Activated naive CD4-positive, alpha-beta T cell treated with anti-CD3 and anti-CD28 coated beads, Interleukin-2, amount 50 U/mL, for 16 hours (primary cell): ENCODE measurements at places on chromosomes 16 and 17.

GRCh38 chr17:40862985-40863733 lies 3.9 kb downstream of the KRT12 start:
- DNase-seq, result peak; percentile 14

DNA sequence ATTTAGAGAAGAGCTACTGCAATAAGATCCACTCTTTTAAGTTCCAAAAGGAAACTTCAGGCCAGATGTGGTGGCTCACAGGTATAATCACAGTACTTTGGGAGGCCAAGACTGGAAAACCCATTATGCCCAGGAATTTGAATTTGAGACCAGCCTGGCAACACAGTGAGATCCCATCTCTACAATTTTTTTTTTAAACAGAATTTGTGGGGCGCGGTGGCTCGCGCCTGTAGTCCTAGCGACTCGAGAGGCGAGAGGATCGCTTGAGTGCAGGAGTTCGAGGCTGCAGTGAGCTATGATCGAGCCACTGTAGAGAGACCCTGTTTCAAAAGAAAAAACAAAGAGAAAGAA lies 793 bp downstream of the COG7 start:
- peak; percentile 18 for DNase-seq

GRCh38 chr17:31269036-31269577 lies 27.9 kb downstream of the OMG start:
- DNase-seq, result no peak

GRCh38 chr16:58636466-58636865 lies 6.8 kb upstream of the CNOT1 start:
- no peak for DNase-seq

DNA sequence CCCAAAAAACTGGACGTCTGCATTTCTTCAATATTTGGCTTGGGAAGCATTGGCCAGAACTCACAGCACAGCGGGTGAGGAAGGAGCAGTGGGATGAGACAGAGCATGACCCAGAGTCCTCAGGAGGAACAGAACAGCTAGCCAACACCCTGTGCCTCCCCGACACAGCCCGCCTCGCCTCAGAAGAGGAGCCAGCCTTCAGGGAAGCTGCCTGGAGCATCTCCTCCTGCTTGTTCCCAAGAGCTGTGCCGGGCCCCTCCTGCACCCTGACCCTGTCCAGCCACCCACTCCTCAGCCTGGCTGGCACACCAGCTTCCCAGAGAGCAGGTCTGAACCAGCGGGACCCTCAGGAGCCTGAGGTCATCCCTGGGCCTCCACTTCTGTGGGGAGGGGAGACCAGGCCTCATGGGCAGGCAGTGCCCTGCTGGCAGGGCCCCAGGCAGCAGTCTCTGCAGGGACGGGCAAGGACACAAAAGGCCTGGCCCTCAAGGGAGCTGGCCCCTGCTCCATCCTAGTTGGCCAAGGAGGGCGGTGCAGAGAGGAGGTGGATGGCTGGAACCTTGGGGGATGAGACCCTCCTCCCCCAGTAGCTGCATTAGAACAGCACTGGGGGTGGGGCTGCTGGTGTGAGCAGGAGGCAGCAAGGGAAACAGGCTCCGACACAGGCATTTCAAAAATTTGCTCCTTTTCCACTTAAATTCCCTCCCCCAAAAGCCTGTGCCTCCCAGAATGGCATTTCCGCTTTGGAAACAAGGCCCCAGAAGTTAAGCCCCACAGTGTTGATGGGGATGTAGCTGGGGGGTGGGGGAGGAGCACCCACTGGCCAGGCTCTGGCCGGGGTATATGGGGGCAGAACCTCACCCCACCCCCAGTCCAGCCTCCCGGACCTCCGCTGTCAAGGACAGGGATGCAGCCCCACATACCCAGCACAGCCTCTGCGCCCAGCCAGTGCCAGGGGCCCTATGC lies 1.8 kb upstream of the BCAR1 start:
- DNase-seq, result no peak

DNA sequence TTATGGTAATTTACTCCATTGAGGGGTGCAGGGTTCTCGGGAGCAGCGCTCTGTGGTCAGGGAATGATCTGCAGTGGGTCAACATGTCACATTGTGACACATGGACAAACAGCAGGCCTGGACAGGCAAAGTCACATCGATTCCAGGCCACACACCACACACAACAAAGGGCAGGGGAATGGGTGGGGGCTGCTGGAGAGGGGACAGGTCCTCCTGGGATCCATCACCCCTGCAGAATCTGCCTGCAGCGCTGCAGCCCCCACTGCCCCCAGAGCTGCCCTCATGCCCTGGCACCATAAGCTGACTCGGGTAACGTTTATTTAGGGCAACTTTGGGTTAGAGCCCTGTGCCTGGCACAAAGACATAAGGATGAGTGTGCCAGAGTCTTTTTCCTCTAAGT lies 9.1 kb downstream of the PEMT start:
- DNase-seq, result no peak

DNA sequence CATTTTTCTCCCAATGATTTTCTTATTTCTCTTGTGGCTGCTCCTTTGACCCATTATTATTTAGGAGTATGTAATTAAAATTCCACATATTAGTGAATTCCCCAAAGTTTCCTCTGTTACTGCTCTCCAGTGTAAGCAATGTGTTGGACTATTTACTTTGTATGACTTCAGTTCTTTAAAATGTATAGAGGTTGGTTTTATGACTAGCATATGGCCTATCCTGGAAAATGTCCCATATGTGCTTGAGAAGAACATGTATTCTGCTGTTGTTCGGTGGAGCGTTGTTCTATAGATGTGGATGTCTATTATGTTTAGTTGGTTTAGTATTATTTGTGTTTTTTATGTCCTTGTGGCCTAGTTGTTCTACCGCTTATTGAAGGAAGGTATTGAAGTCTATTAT lies 6.0 kb upstream of the NT5M start:
- DNase-seq, result no peak

DNA sequence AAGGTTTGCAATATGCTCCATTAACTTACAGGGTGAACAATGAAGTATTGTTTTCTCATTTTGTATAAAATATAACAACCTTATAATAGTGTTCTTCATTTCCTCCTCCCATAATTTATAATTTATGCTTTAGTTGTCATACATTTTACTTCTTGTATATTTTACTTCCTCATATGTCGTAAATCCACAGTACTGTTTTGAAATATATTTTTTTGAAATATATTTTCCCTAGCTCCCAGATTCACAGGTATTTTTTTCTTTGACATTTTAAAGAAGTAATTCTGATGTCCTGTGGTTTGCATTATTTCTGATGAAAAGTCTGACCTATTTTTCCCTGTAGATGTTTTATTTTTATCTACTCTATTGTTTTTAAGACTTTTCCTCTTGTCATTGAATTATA lies 52.7 kb downstream of the VMP1 start:
- no peak for DNase-seq

DNA sequence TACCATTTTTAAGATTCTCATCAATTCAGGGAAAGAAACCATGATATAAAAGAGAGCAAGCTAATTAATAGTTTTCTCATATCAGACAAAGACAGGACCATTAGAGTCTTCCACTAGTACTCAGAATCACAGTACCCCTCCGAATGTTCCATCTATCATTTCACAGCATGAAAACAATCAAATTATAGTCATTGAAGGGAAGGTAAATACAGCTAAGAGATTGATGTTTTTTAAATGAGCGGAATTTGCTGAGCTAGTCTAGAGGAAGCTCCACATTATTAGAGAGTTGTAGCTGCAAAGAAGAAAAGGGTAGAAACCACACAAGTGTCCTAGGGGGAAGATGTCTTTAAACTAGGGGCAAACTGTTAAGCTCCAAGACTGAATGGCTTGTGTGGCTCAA lies 808.9 kb downstream of the CDH11 start:
- no peak for DNase-seq

- DNase-seq, result no peak
Observed at GRCh38 chr17:77178563-77178962, 37.8 kb downstream of the SEC14L1 start.

- DNase-seq, result no peak
Observed at GRCh38 chr17:5838661-5839300, 231.4 kb upstream of the WSCD1 start.

GRCh38 chr16:15434425-15435215 lies at the start of gene BMERB1:
Gene BMERB1 (plus strand): TSS chr16:15434588. CDS start chr16:15434654, 66 bp downstream.
- peak; percentile 66 for DNase-seq

GRCh38 chr16:89593841-89594240 lies 18.3 kb downstream of the CPNE7 start:
- no peak for DNase-seq

DNA sequence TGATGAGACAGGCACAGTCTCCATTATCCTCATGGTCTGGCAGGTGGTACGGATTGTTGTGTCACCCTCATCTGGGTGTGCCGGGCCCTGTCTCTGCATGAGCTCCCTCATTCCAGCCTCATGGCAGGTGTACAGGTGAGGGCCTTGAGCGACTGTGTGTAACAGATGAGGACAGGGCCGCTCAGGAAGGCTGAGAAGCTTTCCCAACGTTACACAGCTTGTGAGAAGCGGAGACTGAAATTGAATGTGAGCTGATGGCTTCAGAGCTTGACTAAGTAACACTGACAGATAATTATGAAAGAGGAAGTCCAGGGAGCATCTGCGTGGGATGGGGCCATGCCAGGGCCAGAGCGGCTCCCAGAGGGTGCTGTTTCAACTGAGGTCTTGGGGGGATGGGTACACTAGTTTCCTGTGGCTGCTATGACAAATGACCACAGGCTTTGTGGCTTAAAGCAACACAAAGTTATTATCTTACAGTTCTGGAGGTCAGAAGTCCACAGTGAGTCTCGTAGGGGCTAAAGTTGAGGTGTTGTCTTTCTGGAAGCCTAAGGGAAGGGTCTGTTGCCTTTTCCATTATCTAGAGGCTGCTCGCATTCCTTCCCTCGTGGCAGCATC lies 36.7 kb downstream of the CMIP start:
- no peak for DNase-seq
